ENCODE measurements at places on chromosomes 5 and 9. TPM values are rescaled to one million over a fixed set of nuclear protein-coding genes. Genes with fewer than 3 reads are reported as not detected.

DNA sequence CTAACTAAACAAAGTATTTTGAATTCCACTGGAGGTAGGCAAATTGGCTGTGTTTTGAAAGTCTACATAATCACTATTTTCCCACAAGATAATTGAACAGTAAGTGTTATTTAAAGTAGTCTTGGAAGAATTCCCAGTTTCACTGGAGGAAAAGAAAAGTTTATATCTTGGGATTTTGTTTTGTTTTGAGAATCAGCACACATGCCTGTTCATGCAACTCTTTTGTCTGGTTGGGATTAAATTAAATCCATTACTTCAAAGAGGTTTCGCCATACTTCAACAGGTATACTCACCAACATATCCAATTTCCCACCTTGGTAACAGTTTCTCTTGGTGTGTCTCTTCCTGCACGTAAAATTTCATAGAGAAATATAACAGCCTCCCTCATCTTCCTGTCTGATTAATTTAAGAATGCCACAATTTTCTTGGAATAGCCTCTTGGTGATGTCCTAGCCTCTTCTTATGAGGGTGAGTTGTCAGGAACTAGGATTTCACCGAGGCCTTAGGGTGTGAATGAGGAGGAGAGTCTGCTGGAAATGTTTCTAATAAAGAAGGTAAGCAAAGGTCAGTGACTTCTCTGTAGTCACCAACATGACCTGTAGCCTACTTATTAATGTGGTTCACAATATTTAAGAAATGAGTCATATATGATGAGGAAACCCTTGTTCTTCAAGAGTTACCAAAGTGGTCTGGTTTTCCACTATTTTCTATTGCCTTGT is 48.1 kb downstream of the ITGA2 start:
- no peaks in the 10 kb centered on the region for H3K27me3 ChIP-seq
- H3K4me1 ChIP-seq: peaks cover 18% of the 10 kb centered on the region
- H3K27ac ChIP-seq: peak overlapping the region; percentile 3
- peak; percentile 78 for DNase-seq
- H3K4me3 ChIP-seq: no peak overlapping the region

GRCh38 chr9:117938086-117938485 is 233.9 kb downstream of the TLR4 start:
- no peak for DNase-seq
- H3K27me3 ChIP-seq: no peaks in the 10 kb centered on the region
- H3K36me3 ChIP-seq: no peaks in the 10 kb centered on the region
- no peak overlapping the region for H3K27ac ChIP-seq
- no peaks in the 10 kb centered on the region for H3K4me1 ChIP-seq

- H3K27me3 ChIP-seq: no peaks in the 10 kb centered on the region
- H3K36me3 ChIP-seq: no peaks in the 10 kb centered on the region
- peak; percentile 87 for DNase-seq
- H3K27ac ChIP-seq: no peak overlapping the region
- H3K4me1 ChIP-seq: no peaks in the 10 kb centered on the region
Measured at GRCh38 chr5:86679529-86679928, 61.8 kb downstream of the COX7C start.

- H3K36me3 ChIP-seq: no peaks in the 10 kb centered on the region
- no peaks in the 10 kb centered on the region for H3K4me1 ChIP-seq
- H3K4me3 ChIP-seq: no peak overlapping the region
- H3K27me3 ChIP-seq: no peaks in the 10 kb centered on the region
- DNase-seq: no peak
- H3K27ac ChIP-seq: no peak overlapping the region
Measured at GRCh38 chr5:83162601-83163000, 85.3 kb downstream of the XRCC4 start.

- H3K4me1 ChIP-seq: no peaks in the 10 kb centered on the region
- H3K36me3 ChIP-seq: no peaks in the 10 kb centered on the region
- no peak overlapping the region for H3K4me3 ChIP-seq
- no peak overlapping the region for H3K27ac ChIP-seq
- no peaks in the 10 kb centered on the region for H3K27me3 ChIP-seq
Measured at GRCh38 chr9:69542942-69543704, 129.0 kb downstream of the APBA1 start.

The FBP2 gene
- not detected for total RNA-seq

The BNIP1 gene
- total RNA-seq: 35.3 TPM

The SLC25A2 gene
- total RNA-seq: 0.28 TPM

Data from IMR-90 (cell line).